ENCODE measurements at places on chromosomes 13 and 19.

DNA sequence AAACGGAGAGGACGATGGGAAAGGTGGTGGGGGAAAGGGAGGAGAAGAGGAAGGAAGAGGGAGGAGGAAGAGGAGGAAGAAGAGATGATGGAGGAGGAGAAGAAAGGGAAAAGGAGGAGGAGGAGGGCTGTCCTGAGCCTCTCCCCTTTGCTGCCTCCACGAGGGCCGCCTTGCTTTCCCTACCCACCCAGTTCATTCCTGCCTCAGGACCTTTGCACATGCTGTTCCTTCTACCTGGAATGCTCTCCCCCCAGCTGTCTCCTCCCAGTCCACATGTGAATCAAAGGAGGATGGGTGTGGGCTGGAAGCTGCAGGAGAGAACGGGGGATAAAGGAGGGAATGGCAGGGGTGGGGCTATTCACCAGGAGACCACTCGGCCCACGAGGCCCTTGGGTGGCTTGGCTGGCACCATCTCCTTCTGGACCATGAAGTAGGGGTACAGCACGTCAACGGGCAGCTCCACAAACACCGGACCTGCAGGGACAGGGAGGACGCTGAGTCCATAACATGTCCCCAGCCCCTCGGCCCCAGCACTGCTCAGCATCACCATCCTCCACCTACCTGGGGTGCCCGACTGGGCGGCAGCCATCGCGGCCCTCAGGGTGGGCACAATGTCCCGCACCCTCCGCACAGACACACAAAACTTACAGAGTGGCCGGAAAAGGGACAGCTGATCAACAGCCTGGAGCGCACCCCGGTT is 15.3 kb downstream of the SYDE1 start:
- no peaks in the 10 kb centered on the region for H3K27me3 ChIP-seq
- H3K4me3 ChIP-seq: no peak overlapping the region
- peaks cover 55% of the 10 kb centered on the region for H3K36me3 ChIP-seq

GRCh38 chr19:55443045-55443823 is at the start of gene SHISA7:
Gene SHISA7, minus strand, starts transcription at chr19:55443300. Its CDS starts 437 bp downstream, at chr19:55442863.
- DNase-seq: no peak
- peak within 1 kb of the TSS; percentile 36 for H3K4me3 ChIP-seq
- no peaks in the 10 kb centered on the region for H3K36me3 ChIP-seq
- H3K27ac ChIP-seq: no peak within 1 kb of the TSS
- peaks cover 22% of the 10 kb centered on the region for H3K4me1 ChIP-seq

DNA sequence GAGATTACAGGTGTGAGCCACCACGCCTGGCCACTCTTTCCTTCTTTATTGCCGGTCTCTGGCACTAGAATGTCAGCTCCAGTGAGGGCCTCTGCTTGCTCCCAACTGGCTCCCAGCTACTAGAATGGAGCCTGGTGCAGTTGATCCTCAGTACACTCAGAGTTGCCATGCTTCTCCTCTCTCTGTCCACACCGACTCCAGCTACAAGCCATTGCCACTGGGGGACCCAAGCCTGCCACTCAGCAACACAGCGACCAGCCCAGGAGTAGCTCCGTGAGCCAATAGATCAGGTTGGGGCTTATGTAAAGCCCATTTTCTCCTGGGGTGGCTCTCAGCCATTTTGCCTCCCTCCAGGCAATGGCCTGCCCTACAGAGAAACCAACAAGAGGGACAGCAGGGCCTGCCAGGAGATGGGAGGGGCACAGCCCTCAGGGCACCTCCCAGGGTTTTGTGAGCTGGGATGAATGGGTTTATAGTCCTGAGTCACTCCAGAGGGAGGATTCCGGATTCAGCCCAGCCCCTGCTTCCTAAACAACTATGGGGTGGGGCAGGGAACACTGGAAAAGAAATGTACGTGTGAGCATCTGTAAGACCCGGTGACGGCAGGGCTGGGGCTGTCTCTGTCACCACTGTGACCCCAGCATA is 36.5 kb downstream of the OPA3 start:
- peaks cover 13% of the 10 kb centered on the region for H3K36me3 ChIP-seq
- H3K4me1 ChIP-seq: peaks cover 11% of the 10 kb centered on the region
- no peak for DNase-seq

DNA sequence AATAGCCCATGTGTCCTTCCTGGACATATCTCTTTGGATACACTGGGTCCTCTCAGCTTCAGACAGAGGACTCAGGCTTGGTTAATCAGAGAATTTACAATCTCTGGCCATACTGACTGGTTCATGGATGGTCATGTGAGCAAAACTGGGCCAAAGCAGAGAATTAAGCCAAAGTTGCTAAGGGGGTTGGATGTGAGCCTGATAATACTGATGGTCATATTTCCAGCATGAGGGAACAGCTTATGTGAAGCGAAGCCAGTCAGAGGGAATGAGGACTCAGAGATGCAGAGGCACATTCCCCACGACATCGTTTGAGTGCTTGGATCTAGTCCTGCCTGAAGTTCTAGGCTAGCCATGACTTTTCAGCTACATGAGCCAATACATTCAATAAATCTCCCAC is 22.0 kb upstream of the LRRC4B start:
- no peaks in the 10 kb centered on the region for H3K36me3 ChIP-seq
- no peak overlapping the region for H3K27ac ChIP-seq
- peaks cover 39% of the 10 kb centered on the region for H3K27me3 ChIP-seq
- no peak for DNase-seq
- no peaks in the 10 kb centered on the region for H3K4me1 ChIP-seq

DNA sequence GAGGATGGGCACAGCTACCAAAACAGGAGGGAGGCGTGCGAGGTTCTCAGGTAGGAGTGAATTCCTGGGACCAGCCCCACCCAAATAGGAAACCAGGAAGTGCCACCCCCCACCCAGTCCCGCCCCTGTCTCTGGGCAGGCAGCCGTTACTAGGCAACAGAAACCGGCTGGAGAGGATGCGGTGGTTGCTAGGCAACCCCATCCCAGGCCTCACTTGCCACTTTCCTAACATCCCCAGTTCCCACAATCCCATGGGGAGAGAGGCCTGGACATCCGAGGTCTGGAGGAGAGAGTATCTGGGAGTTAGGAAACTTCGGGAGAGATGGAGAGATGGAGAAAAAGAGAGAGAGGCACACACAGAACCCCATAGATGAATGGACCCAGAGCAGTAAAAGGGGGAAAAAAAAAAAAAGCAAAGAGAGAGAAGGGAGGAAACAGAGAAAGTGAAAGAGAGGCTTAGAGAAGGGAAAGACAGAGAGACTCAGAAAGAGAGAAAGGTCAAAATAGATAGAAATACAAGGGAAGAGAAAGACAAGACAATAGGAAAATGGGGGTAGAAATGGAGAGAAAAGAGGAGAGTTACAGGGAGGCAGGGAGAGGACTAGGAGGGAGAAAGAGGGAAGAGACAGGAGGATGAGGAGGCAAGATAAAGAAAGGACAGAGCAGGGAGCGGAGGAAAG is 3.8 kb downstream of the GRIK5 start:
- H3K27ac ChIP-seq: no peak overlapping the region
- peaks cover 14% of the 10 kb centered on the region for H3K4me1 ChIP-seq
- no peak overlapping the region for H3K4me3 ChIP-seq
- H3K27me3 ChIP-seq: peaks cover 1% of the 10 kb centered on the region

DNA sequence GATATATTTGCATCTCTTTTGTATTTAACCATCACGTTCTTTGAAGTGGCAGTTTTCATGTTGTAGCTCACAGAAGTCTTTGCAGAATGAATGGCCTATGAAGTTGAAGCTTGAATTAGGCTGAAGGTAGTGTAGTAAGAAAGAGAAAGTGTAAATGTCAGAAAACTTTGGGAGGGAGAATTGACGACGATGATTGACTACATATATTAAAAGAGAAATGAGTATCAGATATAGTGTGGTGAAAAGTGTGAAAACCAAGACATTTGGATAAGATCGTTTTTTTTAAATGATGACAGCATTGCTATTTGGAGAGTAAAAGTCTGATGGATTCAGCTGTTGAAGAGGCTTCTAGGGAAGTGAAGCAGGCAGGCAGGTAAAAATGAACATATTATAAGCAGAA is 14.6 kb upstream of the GPC5 start:
- H3K27me3 ChIP-seq: peaks cover 5% of the 10 kb centered on the region
- H3K4me1 ChIP-seq: no peaks in the 10 kb centered on the region
- no peak overlapping the region for H3K27ac ChIP-seq
- no peak for DNase-seq
- no peaks in the 10 kb centered on the region for H3K36me3 ChIP-seq

GRCh38 chr13:104286566-104287290 is 1220.5 kb upstream of the SLC10A2 start:
- H3K4me1 ChIP-seq: peaks cover 13% of the 10 kb centered on the region
- H3K4me3 ChIP-seq: no peak overlapping the region
- H3K36me3 ChIP-seq: no peaks in the 10 kb centered on the region
- no peaks in the 10 kb centered on the region for H3K27me3 ChIP-seq
- no peak overlapping the region for H3K27ac ChIP-seq

DNA sequence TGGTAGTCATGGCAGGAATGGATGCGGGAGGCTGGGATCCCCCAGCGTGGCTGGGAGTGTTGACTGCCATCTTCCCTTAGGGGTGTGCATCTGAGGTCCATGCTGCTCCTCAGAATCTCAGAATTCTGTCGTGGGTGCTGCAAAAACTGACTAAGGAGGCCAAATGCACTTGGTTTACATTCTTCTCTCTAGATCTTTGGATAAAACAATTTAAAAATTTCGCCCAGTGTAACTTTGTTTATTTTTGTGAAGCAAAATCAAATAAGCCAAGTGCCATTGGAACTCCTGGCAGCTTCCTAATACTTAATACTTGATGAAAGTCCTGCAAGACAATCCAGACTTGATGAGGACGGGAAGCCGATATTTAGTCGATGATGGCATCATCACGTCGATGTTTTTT is 27.8 kb upstream of the TM9SF2 start:
- no peaks in the 10 kb centered on the region for H3K36me3 ChIP-seq
- no peak overlapping the region for H3K4me3 ChIP-seq
- H3K27ac ChIP-seq: no peak overlapping the region

GRCh38 chr19:38656171-38656981 is 8.9 kb downstream of the ACTN4 start:
- H3K36me3 ChIP-seq: peaks cover 21% of the 10 kb centered on the region
- peak overlapping the region; percentile 43 for H3K4me3 ChIP-seq
- no peaks in the 10 kb centered on the region for H3K27me3 ChIP-seq
- no peak for DNase-seq
- peak overlapping the region; percentile 88 for H3K27ac ChIP-seq

DNA sequence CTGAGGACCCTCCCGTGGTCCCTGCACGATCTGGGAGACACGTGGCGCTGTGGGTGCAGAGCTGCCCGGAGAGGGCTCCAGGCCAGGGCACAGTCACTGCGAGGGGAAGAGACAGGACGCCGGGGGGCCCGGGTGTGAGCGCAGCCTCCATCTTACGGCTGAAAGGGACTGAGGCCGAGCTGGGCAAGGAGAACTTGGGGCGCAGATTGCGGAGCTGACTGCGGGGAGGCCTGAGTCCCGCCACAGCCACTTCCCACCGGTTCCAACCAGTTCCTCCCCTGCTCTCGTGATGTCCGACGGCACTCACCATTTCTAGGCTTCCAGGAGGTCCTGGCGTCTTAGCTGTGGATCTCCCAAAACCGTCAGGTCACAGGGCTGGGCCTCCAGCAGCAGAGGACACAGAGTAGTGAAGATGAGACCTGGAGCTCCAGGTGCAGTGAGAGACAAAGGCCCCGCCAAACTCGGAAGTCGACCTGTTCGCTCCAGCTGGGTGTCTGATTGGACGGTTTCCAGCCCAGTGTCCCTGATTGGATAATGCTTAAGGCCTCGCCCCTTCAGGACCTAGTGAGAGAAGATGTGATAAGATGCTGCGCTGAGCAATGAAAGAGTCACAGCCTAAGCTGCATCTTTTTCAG is 4.8 kb upstream of the ZNF253 start:
- peaks cover 27% of the 10 kb centered on the region for H3K36me3 ChIP-seq
- H3K27ac ChIP-seq: no peak overlapping the region

- peaks cover 13% of the 10 kb centered on the region for H3K4me1 ChIP-seq
- no peak overlapping the region for H3K27ac ChIP-seq
- peaks cover 9% of the 10 kb centered on the region for H3K36me3 ChIP-seq
- DNase-seq: peak; percentile 58
- peak overlapping the region; percentile 40 for H3K4me3 ChIP-seq
Measured at GRCh38 chr19:38736036-38736412, 8.2 kb downstream of the CAPN12 start.

GRCh38 chr13:29847501-29847983 is 2.9 kb downstream of the UBL3 start:
- peak overlapping the region; percentile 46 for H3K27ac ChIP-seq
- no peaks in the 10 kb centered on the region for H3K36me3 ChIP-seq
- H3K4me3 ChIP-seq: peak overlapping the region; percentile 97
- peak; percentile 14 for DNase-seq
- peaks cover 50% of the 10 kb centered on the region for H3K4me1 ChIP-seq

GRCh38 chr19:34348899-34349487 is 16.0 kb upstream of the GPI start:
- H3K36me3 ChIP-seq: peaks cover 55% of the 10 kb centered on the region
- no peak for DNase-seq
- no peak overlapping the region for H3K4me3 ChIP-seq
- H3K27ac ChIP-seq: no peak overlapping the region
- H3K27me3 ChIP-seq: no peaks in the 10 kb centered on the region

GRCh38 chr19:58538257-58539168 is 5.4 kb upstream of the TRIM28 start:
- H3K36me3 ChIP-seq: no peaks in the 10 kb centered on the region
- DNase-seq: peak; percentile 88
- H3K4me3 ChIP-seq: peak overlapping the region; percentile 88
- peaks cover 16% of the 10 kb centered on the region for H3K4me1 ChIP-seq

DNA sequence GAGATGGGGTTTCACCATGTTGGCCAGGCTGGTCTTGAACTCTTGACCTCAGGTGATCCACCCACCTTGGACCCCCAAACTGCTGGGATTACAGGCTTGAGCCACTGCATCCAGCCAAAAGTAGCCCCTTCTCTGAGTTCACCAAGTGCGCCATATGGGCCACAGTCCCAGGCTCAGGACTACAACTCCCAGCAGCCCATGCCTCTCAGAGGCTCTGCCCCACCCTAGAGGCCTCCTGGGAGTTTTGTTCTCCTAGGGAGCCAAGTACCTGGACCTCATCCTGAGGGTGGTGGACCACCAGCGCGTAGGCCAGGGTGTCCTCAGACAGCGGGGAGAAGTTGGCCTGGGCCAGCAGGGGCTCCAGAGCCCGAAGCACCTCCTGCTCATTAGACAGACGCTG is 18.8 kb downstream of the TMEM143 start:
- no peaks in the 10 kb centered on the region for H3K36me3 ChIP-seq
- H3K27me3 ChIP-seq: no peaks in the 10 kb centered on the region
- no peak overlapping the region for H3K4me3 ChIP-seq
- H3K27ac ChIP-seq: no peak overlapping the region
- no peak for DNase-seq
- peaks cover 18% of the 10 kb centered on the region for H3K4me1 ChIP-seq
